Lower leg skin (tissue), 4 donors: ENCODE measurements at places on chromosomes 7 and 10. TPM values are rescaled to one million over a fixed set of nuclear protein-coding genes. Genes with fewer than 3 reads are reported as not detected.

The PAPSS2 gene
- total RNA-seq, result 4.8 TPM

The MRPS33 gene
- total RNA-seq, result 23.2 TPM

The CFTR gene
- total RNA-seq, result 2.7 TPM

The RTKN2 gene
- 0.61 TPM for total RNA-seq

The ADAM12 gene
- not detected for total RNA-seq

The UNCX gene
- total RNA-seq, result not detected

The ABLIM1 gene
- 258 TPM for total RNA-seq

The SPRN gene
- not detected for total RNA-seq

The CFAP43 gene
- 0.19 TPM for total RNA-seq

The IFIT2 gene
- 2.2 TPM for total RNA-seq

The NUTM2E gene
- 0.36 TPM for total RNA-seq

The CAMK2G gene
- total RNA-seq, result 26.3 TPM

- DNase-seq, result no peak
Measured at GRCh38 chr10:34444223-34445183, 370.6 kb downstream of the PARD3 start.

DNA sequence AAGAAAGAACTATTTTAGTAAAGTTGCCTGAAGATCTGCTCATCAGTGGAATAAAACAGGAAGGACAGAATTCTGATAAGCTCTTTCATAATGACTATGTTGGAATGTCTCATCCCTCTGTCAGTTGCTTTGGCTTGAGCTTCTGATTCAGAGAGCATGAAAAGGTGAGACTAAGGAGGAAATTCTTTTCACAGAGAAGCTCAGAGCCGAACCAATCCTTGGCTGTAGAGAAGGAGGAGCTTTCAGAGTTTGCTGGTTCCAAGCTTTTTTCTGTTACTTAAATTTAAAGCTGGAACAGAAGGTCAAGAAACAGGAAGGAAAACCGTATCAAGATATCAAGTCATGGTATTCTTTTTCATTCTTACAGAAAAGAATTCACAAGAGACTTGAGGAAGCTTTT, 24.0 kb downstream of the GSTO2 start:
- DNase-seq, result no peak

DNA sequence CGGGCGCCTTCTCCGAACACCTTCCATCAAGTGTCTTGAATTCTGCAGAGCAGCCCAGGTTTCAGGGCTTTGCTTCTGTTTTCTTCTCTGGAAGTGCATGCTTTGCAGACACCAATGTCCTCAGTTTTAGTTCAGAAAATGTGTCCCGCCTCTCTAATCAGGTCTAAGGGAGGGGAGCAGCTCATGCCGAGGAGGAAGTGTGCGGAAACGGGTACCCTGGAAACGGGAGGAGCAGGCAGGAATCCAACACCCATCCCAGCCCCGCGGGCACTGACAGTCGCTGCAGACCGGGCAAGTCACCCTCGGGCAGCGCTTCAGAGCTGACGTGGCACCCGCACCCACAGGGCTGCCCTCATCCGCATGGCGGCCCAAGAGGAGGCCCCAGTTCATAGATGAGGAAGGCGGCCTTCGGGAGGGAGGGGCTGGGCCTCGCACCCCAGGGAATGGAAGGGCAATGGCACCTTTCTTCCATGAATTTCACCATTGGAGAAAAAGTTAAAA, 338.7 kb downstream of the DNAJB6 start:
- peak; percentile 54 for DNase-seq

DNA sequence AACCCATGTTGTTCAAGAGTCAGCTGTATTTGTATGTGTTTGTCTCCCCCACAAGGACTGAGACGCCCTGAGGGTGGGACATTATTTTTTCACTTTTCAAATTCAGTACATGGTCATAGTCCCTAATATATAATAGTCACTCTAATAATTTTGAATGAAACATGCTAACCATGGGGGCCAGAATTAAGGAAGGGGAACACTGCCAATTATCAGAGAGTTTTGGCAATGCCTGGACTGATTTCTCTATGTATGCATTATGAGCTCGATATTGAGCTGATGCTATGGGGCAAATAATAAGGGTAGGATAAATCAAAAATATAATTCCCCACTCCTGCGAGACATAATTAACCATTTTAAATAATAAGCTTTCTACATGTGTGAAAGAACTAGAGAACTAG, 87.4 kb downstream of the CPED1 start:
- no peak for DNase-seq

GRCh38 chr10:92203919-92204623, 86.8 kb downstream of the CPEB3 start:
- no peak for DNase-seq

DNA sequence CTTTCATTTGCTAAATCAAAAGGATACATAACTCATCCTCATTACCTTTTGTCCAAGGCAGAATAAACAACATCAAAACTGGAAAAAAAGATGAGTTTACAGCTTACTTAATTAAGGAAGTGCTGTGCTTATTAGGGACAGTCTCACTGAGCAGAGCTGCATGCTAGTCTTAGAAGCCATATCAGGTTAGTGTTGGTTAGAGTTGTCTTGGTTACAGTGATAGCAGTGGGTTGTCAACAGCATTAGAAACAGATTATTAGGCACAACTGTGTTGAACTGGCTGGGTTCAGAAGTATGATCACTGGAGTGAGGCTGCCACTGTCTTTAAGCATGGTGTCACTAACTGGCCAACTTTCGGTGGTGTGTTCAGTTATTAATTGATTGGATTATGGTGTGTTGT, 503.9 kb upstream of the IGFBP3 start:
- DNase-seq, result no peak

DNA sequence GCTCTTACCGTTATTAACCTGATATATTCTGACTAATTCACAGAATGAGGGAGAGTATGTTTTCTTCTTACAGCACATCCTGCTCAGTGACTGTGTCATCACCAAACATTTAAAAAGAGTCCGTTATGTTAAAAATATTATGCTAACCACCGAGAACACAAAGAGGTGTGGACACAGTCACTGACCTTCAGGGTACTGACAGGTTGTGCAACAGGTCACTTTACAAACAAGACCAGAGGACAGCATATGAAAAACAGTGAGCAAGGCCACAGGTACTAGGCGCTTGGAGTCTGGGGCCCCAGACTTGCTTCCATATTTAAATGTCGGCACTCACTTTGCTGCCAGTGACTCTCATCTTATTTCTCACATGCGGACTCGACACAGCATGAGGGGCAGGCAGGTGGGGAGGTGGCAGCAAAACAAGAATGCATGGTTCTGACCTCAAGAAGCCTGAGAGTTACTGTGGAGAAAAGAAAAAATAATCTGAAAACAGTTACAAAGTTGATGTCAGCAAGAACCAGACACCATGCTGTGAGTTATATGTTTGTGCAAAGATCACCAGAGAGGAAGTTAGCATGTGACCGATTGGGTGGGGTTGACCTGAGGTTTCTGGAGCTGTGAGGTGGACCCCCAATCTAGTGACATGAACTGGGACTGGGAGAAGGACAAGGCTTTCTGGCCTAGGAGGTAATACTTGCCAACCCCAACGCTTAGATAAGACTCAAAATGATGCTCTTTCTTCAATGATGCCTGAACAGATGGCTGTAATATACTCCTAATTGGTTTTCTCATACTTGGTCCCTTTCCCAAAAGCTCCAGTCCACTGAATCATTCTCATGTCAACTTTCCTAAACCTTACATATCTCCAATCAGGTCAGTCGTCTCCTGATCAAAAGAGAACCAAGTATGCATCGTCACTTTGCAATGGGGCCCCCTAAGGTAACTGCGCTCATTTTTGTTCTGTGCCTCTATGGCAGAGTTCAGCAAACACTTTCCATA, 102.4 kb downstream of the HIPK2 start:
- DNase-seq, result no peak

DNA sequence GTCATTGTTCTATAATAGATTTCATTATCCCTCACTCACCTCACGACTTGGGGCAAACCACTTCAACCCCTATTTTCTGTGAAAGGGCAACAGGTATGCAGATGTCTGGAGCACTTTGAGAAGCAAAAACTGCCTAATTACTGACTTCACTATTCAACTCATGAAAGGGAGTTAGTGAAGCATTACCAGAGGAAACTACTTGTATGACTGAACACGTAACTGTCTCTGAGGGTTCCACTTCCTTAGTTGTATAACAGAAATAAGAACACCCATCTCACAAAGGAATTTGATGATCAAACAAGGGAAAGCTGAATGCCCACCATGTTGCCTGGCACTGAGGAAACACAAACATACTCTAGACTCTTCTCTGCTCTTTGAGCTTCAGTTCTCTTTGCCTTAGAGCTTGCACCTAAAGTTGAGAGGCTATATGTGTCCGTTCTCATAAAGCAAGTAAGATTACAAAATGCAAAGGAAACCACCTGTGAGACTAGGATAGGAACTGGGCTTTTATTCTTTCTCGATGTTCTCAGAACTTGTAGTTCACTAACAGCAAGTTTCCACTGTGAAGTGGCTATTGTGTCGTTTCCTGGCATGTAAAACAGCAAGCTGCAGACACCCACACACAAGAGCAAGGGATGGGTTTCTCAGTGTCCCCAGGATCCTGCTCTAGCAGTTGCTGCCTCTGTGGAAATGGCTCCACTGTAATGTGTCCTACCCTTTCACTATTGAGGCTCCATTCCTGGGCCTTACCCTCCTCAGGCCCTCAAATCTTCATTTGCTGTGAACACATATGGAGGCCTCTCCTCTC, 2.6 kb downstream of the TMEM243 start:
- no peak for DNase-seq

DNA sequence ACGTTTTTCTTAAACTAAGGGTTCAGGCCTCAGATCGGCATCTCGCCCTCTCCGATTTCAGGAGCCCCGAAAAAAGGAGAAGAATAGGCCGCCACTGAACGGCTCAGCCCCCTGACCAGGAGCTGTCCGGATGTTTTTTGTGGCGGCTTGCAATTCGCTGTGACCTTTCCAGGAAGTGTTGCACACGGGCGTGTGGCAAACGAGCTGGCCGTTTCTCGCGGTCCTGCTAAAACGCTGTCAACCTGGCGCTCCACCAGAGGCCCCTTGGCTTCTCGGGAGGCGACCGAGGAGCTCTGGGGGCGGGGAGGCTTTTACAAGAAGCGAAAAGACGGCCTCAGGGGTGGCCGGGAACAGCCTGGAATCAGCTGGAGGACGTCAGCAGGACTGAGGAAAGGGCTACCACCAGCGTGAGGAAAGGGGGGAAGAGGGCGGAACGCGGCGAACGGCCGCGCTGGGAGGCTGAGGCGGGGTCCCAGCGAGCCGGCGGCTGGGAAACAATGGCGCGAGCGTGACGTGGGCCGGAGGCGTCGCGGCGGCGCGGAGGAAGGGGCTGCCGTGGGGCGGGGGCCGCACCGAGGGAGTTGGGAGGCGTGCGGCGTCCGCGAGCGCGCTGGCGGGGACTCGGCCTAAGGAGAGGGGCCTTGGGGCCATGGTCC, 493 bp downstream of the NT5C2 start:
- peak; percentile 76 for DNase-seq

DNA sequence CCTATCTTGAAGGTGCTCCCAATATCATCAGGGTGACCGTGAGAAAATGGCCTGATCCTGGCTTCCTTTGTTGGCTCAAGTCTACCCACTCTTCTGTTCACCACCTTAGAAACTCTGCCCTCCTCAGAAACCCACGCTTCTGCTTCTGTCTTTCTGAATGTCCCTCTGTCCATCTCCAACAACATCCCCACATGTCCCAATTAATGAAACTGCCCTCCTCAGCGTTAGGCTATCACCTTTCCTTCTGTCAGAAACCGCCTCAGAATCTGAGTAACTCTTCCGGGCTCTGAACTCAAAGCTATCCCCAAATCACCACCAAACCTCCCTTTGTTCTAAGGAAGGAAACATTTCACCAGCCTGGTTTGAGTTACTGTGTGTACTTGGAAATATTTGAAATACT, 315.8 kb upstream of the ZNF32 start:
- no peak for DNase-seq

DNA sequence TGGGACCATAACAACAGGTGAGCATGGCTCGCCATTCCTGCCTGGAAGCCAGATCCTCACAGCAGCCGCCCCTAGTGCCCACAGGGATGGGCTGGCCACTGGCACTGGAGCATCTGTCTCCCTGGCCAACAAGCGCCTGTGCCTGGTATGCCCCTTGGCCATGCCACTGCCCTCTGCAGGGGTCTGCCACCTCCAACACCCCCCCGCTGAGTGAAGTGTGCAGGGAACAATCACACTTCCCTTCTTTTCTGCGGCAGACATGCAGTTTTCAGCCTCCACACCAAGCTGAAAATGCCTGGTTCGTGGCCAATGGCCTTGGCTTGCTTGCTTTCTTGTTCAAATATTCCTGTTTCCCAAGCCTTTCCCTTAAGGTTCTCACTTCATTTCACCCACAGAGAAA, 50.7 kb downstream of the HSPA12A start:
- DNase-seq, result no peak

- DNase-seq, result no peak
Measured at GRCh38 chr10:114332301-114333192, 71.8 kb downstream of the AFAP1L2 start.

DNA sequence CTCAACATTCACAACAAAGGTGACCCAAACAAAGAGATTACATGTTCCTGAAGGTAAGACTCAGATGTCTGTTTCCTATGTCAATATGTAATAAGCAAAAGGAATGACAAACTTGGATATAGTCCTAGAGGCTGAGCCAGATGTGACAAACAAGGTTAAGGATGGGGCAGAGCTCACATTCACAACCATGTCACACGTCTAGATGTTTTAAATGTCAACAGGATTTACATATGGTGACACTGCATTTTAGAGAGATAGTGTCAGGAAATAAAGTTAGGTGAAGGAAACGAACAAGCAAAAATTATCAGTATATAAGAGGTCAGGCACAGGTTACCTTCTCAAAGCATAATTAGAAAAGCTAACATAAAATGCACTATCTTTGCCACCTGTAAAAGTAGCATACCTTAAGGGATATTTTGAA, 8.4 kb downstream of the RELN start:
- DNase-seq, result no peak

DNA sequence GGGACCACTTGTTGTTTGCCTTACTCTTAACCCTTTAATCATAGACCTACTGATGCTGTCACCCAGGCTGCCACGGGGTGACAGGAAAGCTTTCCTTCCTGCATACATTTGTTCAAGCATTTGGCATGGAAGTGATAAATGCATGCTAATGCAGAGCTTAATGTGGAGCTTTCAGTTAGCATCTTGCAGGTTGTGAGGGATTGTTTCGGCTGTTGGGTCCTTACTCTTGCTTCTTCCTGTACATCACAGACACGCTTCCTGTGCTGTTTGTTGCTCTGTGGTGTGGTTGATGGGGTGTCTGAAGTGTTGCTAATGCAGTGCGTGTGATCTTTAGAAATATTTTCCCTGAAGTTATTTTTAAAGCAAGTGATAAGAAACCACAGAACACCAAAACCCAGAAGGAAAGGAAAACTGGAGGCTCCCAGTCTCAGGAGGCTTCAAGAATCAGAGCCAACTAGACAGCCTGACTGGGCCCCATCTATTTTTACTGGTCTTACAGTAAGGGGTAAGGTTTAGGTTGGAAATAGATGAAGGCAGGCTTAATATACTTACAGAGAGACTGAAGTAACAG, 143.1 kb downstream of the CHN2 start:
- no peak for DNase-seq

DNA sequence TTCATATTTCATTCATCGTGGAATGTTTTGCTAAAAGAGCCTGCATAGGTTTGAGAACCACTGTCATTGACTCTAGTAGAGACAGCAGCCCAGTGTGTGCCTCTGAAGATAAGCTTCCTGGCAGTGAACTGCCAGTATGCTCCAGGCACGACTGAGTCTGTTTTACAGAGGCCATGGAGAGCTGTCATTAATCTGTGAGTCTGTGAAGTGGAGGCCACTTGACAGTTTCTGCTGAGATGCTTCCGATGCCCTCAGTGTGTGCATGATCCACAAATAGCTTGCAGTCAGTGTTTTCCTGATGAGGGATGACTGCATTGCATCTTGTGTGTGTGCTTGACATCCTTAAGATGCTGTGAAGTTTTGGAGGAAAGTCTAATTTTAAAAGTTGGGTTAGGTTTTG, 162.2 kb downstream of the PFKFB3 start:
- no peak for DNase-seq

GRCh38 chr7:68425377-68425776, 1172.9 kb upstream of the AUTS2 start:
- no peak for DNase-seq
